ENCODE measurements at places on chromosomes 7 and 10. TPM values are rescaled to one million over a fixed set of nuclear protein-coding genes. Genes with fewer than 3 reads are reported as not detected.

GRCh38 chr10:35379226-35380137 lies 43.2 kb downstream of the CCNY start:
- no peak for DNase-seq

DNA sequence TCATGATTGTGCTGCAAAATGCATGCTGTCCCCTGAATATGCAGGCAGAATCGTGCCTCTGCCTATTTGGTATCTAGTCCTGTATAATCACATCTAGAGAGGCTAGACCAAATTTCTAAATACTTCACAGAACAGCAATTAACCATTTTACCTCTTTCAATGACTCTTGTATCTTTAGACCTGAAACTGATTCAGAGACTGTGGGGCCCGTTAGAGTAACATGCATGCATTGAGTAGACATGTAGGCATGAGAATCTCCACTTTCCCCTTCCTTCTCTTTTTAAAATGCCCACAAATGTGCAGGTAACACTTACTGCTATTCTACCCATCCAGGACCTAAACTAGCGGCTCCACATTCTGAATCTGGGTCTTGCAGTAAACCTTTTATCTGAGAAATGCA lies 8.8 kb downstream of the ZNF92 start:
- DNase-seq, result no peak

Gene ADCYAP1R1
- total RNA-seq, result not detected

Gene ABCB4
- total RNA-seq, result 0.65 TPM

Gene IFIT1B
- total RNA-seq, result not detected

DNA sequence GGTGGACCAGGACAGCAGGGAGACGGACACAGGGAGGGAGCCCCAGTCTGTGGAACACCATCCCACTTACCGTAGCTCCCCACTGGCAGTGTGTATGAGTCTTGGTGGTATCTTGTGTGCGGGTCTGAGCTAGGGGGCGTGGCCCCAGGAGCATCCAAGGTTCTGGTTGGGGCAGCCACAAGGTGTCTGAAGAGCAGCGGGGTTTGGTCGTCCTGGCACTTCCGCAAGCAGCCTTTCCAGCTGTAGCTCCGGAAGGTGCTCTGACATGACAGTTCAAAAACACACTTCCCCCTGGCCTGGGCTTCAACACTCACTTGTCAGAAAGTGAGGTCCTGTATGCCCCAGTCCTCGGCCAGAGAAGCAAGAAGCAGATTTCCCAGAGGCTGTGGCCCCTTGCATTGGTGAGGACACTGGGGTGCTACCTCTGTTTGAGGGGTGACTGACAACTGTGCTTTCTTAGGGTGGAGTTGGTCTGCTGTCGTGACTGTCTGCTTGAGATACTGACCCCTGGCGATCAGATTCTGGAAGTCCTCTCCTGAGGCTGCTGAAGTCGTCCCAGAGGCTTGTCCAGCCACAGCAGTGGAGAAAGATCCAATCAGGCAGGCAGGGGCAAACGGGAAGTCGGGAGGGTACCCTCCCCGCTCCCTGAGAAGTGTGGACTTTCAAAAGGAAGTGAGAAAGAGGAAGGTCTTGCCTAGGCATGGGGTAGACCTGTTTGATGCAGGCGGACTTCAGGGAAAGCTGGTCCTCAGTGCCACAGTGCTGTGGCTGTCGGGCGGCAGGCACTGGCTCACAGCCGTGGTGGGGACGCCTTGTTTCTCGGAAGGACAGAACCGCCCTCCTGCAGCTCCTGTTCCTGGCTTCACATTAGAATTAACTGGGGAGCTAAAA lies 51.4 kb upstream of the PFKFB3 start:
- DNase-seq, result peak; percentile 30

GRCh38 chr7:46203926-46204325 lies 282.9 kb upstream of the IGFBP3 start:
- DNase-seq, result no peak

Gene OPN4
- not detected for total RNA-seq

DNA sequence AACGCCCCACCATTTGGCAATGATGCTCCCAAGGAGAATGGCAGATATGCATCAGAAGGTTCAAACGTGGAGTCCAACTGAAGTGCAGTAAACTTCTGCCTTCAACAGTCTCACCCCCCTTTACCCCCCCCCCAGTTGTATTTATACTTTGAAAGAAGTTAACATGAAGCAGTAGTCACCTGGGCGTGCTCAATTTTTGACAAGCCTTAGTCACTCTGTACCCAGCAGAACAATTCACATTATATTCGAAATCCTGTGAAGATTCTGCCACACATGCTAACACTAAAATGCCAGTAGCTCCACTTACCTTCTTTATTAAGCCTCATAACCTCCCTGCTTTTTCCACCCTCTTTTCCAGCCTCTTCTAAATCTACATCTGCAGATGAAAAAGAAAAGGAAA lies 894 bp downstream of the ATXN7L1 start:
- no peak for DNase-seq

DNA sequence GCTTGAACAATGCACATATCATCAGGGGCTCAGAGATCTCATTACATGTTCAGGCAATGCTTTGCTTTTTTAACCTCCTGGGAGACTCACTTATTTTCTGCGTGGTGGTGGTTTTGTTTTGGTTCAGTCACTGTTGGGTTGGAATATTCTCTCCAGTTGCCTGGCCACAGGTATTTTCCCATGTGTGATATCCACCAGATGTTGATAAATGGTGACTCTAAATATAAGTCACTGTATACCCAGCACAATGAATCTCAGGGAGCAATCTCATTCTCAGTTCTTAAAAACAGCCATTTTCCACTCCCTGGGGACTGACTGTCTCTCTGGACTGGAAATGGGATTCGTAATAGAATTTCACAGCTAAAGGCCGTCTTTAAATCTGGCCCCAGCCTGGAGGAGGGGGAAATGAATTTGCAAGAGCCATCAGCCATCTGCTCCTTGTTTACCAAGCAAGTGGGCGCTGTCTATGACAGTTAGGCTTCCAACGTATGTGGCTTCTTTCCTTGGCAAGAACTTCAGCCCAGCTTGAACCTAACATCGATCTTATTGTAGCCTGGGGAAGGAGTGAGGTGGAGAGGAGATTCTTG lies 1106.2 kb downstream of the NRG3 start:
- DNase-seq, result no peak

DNA sequence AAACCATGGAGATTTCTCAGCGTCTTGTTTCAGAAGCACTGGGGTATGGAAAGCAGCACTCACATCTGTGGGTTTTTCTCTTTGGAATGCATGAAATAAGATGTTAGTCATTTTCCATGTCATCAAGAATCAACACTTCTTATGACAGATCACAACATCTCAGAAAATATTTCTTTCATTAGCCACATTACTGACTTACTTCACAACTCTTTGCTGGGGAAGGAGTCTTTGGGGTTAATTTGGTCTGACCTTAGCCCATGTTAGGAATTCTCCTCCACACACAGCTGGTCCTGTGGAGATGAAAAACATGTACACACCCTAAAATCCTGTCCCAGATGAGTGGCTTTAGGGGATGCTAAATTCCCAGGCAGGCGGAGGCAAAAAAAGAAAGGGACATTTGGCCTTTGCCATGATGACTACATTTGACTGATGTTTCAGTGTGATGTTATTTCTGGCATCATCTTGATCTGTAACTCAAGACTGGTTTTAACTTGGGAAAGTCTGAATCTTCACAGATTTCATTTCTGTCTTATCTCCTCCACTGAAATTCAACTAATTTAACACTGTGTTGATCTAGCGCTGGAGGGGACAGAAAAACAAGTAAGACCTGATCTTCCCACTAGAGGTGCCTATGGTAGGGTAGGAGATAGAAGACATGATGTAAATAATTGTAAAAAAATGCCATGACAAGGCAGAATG lies 363.2 kb downstream of the PRPF18 start:
- no peak for DNase-seq

Data from progenitor cell of endocrine pancreas (in vitro differentiated cells).